ENCODE measurements at places on chromosomes 13 and 19. TPM values are rescaled to one million over a fixed set of nuclear protein-coding genes. Genes with fewer than 3 reads are reported as not detected.
A peak's percentile ranks its signal among the peaks of the same experiment; 100 is the strongest.

HAUS5 gene
- total RNA-seq: 6.4 TPM

EID2 gene
- 12.7 TPM for total RNA-seq

ITGBL1 gene
- 5.1 TPM for total RNA-seq

ZNF180 gene
- 3.9 TPM for total RNA-seq

ZNF90 gene
- 1.5 TPM for total RNA-seq

SYNE4 gene
- total RNA-seq: not detected

ATXN8OS gene
- not detected for total RNA-seq

COL4A1 gene
- 1,996 TPM for total RNA-seq

DMKN gene
- 3.1 TPM for total RNA-seq

DNA sequence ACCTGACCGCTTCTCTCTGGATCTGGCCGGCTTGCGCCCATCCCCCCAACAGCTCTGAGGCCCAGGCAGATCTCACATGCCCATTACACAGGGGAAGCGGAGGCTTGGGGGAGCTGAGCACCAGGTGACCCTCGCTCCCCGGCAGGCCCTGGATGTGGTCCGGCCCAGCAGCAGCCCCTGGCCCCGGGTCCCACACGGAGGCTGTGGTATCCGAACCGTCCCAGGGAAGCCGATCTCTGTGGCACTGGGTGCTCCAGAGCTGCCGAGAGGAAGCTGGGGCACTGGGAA, 27.7 kb downstream of the SBNO2 start:
- no peak for DNase-seq

DNA sequence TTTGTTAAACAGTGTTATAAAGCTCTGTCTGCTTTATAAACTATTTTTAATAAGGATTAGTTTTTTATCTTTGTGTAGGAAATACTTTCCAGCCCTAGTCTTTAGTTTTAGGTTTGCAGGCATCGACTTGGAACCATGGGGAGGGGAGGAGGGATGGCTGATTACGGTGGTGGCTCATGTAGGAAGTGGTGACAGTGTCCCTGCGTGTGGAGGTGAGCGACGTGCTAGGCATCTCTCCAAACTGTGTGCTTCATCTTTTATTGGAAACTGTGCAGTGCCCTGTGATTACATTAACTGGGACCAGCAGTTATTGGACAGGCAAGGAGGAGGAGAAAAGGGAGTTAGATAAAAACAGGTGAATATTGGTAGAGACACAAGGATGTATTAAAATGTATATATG, 203.8 kb downstream of the ATP8A2 start:
- DNase-seq: no peak

DNA sequence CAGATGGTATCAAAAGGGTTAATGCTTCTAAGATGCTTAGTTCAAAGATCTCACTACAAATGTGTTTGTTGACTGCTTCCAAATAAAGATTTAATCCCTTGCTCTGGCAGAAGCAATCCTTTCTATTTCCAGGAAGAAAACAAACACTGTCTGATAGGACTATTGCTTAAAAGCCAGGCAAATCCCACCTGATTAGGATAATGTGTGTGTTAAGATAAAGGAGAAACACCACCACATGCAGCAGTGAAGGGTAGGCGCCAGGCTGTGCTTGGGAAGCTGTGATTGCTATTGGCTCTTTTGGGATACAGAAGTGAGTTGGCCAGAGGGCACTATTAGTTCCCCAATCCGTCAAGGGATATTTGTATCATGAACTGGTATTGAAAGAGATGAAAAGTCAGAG, 62.8 kb upstream of the LRCH1 start:
- no peak for DNase-seq

DNA sequence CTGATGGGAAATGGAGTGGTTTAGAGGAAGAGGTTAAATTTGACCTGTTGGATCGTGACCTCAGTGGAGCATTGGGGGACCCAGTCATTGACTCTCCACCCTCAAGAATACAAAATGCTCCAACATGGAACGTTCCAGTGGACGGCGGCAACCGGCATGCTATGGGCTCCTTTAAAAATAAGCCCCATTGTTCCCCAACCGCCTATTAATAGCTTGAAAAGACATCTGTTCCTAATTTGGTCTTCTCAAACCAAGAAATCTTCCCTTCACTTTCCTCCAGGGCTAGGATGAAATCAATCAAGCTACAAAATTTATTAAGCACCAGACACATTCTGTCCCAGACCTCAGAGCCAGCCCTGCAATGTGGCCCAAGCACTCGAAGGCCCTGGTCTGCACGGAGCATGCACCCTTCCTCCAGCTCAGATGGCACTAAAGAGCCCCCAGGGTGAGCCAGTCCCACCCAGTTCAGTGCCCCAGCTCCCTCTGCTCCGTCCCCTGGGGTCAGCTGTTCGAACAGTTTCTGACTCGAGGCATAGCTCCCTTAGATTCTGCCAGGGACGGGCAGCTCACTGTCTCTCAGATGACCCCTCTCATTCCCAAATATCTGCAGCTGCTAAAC, 22.5 kb upstream of the VSTM2B start:
- DNase-seq: no peak

DNA sequence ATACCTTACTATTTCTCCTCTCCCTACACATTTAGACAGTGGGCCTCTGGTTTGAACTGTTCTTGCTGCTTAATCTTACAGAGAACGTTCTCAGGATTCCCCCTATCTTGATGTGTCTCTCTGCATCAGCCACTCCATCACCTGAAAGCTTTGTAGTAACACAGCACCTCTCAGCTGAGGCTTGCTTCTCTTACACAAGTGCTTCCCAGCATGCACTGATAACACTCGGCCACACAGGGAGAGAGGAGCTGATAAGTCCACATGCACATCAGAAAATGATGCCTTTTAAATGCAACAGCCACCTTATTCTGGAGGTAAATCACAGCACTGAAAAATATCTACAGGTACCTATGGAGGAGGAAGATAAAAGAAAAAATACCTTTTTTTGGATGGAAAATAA, 192.2 kb upstream of the TSHZ3 start:
- DNase-seq: no peak

GRCh38 chr19:32767951-32768679, 48.5 kb downstream of the TDRD12 start:
- no peak for DNase-seq

GRCh38 chr19:9877780-9878510, 42.8 kb downstream of the PIN1 start:
- no peak for DNase-seq

DNA sequence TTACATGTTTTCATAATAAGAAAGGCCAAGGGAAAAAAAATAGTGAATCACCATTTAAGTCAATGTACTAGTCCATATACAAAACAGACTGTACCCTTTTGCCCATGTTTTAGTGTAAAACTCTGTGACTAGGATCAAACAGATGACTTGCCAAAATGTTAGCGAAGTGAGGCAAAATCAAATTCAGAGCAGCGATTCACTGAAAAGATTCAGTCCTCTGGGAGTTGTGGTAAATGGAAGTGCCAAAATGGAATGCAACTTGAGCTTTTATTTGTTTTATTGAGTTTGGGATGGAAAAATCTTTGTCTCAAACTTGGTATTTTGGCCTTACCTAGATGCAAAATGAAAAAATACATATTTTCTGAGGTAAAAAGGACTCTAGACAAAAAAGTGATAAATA, 9.1 kb downstream of the CDADC1 start:
- DNase-seq: no peak

- DNase-seq: no peak
Measured at GRCh38 chr19:23391236-23391635, 4.0 kb downstream of the ZNF91 start.

GRCh38 chr13:110227416-110227815, 79.5 kb downstream of the COL4A1 start:
- no peak for DNase-seq

DNA sequence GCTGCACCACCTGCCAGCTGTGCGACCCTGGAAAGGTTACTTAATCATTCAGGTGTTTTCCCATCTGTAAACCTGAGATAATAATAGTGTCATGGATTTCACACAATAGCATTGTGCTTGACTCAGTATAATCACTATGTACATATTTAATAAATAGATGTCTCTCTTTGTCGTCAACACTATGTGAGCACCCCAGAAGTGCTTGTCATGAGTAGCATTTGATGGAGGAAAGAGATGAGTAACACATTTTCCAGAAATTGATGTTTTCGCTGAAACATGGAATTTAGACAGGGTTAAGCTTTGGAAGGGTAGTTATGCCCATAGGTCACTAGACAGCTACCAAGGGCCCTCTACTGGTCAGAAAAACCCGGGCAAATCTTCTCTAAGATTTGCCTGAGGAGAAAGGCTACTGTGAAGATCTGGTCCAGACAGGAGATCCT, 9.5 kb upstream of the MBNL2 start:
- DNase-seq: no peak

DNA sequence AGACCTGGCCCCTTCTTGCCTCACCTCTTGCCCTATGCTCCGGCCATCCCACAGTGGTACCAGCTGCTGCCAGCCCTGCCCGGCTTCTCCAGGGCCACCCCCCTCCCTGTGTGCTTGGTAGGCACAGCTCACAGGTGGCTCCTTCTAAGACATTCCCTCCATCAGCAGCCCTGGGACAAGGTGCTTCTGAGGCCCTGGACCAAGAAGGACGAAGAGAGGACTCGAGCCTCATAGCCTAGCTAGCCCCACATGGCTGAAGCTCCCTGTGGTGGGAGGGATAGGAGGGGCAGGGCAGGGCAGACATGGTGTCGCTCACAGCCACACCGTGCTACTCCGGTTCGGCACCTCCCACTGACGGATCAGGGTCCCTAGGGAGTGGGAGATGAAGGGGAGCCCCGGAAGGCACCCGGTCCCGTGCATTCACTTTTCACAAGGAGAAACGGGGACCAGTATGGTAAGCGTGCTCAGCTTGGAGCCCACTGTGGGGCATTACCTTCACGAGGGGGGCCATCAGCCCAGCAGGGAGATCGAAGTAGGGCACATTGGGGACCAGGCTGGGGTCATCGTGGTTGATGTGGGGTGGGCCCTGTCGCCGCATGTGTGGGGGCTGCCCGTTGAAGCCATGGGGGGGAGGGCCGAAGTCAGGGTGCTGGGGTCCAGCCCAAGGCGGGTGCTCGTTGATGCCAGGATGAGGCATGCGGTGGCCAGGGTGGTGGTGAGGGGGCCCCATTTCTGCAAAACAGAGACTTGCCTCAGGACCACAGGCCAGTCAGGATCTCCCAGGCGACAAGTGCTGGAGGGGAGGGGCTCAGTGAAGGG, 19.5 kb downstream of the CHERP start:
- DNase-seq: no peak

GRCh38 chr19:56900573-56901097, 60.1 kb upstream of the PEG3 start:
- peak; percentile 24 for DNase-seq

DNA sequence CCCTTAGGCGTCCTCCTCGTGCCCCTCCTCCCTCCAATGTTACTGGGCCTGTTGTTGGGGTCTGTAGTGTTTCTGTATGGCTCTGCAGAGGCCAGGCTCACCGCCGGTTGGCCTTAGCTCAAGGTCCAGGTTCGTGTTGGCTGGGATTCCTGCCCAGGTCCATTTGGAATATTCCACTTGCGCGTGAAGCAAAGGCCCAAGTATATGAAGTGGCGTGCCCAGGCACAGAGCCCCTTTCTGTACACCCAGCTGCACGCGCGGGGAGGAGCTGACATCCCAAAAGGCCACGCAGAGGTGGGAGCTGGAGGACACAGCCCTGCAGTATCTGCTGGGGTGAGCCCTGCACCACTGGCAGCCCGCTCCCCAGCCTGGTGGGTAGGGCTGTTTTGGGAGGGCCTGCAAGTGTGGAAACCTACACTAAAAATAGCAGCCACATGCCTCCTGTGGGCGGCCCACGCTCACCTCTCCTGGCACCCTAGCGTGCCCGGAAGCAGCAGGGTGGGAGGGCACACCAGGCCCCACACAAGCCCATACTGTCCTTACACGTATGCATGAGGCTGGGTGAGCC, 30.2 kb downstream of the CRTC1 start:
- DNase-seq: no peak

DNA sequence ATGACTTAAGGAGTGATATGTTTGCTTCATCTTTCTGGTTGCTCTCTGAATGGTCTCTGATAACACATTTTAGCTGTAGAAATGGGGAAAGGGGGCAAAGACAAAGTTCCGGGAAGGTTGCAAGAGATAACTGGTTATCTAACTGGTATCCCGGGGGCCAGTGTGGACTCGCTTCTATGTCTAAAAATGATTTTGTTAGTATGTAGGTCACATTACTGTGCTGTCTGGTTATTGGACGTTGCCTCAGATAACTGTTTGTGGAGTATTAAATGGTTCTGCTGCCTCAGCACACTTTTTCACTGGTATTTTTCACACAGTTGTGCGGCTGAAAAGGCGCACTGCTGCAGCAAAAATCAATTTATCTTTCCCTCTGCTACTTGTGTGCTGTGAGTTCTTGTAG, 63.0 kb upstream of the ZNF536 start:
- peak; percentile 1 for DNase-seq

DNA sequence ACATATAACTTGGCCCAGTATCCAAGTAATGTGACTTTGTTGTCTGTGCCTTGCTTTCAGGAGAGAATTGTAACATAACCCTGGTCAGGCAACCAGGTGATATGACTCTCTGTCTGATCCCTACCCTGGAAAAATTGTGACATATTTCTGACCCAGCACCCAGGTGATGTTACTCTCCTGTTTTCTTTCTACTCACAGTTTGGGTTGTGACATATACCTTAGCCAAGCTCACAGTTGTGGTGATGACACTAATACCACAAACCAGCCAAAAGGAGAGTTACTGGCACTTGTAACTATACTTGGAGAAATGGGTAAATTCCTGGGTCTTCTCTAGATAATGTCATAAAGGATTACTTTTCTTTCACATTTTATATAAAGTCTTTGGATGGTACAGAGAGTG, 14.3 kb upstream of the ZNF254 start:
- DNase-seq: no peak

DNA sequence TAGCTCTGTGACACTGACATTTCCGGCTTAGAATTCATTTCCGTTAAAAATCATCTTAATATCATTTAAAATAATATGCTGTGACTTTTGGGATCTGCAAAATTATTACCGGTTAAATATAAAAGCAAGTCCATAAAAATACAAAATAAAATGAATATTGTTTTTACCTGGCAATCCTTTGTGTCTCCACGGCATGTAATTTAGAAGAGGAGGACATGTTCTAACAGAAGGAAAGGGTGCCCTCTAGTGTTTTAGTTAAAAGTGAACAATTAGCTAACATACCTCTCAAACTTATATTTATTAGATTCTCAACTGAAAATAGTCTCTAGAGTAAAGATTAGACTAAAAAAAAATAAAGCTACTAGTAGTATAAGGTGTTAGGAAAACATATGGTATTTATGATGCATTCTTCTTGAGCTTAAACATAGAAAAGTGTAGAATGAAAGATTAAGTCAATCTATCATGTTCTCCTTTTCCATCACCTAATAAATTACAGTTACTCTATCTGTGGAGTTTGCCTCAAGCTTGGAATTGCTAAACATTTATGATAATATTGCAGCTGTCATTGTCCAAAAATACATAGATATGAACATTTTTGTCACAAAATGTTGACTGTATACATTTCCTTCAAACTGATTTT, 676.7 kb upstream of the SPRY2 start:
- no peak for DNase-seq

All from mesenteric fat pad (tissue), 1 donor.